ENCODE measurements at places on chromosomes 1 and 21. TPM values are rescaled to one million over a fixed set of nuclear protein-coding genes. Genes with fewer than 3 reads are reported as not detected.

- no peak for DNase-seq
Measured at GRCh38 chr1:224276771-224277487, 53.0 kb downstream of the NVL start.

GRCh38 chr1:33640114-33640660 lies 167.7 kb downstream of the ZSCAN20 start:
- DNase-seq = no peak

DNA sequence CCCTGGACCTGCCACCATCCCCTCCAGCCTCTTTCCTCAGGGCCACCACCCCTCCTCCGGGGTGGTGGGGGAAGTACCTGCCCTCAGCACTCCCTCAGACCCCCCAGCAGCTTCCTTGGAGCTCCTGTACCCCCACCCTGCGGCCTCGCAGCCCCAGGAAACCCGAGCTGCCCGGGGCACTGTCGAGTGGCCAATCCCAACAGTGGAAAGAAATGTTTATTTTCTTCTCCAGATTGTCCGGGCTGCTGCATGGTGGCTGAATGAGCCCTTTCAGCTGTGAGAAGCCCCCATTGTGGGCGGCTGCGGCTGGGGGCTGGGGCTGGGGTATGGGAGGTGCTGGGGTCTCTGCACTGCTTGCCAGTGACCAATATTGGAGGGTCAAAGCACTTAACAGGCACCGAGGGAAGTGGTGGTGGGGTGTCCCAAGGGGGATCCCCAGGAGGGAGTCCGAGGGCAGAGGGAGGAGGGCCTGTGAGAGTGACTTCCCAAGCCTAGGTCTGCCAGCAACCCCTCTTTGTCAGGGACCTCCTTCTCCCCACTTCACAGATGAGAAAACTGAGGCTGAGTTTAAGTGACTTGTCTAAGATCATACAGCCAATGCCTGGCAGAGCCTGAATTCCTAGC lies 25.2 kb downstream of the RUNX3 start:
- peak; percentile 62 for DNase-seq

DNA sequence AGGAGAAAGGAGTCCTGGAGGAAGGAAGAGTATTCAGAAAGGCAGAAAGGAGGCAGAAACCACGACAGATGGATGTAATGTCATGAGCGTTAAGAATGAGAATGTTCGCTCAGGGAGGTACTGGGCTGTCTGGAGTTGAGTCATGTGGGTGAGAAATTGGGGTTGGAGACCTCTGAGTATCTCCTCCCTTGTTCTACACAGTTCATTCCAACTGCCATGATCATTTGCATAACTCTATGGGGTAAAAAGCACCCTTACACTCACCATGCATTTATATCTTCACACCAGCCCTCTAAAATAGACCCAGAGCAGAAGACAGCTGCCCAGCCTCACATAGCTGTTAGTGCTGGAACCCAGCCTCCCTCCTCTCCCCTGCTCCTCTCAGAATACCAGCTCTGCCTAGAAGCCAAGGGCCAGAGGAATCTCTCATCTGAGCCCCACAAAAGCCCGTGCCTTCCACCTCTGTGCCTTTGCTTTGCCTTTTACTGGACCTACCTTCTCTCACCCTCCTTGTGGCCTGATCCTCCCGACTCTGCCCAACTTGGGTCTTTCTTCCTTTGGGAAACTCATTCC lies 85.2 kb downstream of the BEND5 start:
- no peak for DNase-seq

- no peak for DNase-seq
Measured at GRCh38 chr1:31924839-31925238, 13.3 kb downstream of the PTP4A2 start.

C1orf56 gene
- 2.8 TPM for total RNA-seq

GRCh38 chr1:174812656-174813055 lies 187.1 kb upstream of the CACYBP start:
- DNase-seq = no peak

STRIP1 gene
- total RNA-seq = 40.2 TPM

PBX1 gene
- 38.0 TPM for total RNA-seq

OR2G6 gene
- not detected for total RNA-seq

DNA sequence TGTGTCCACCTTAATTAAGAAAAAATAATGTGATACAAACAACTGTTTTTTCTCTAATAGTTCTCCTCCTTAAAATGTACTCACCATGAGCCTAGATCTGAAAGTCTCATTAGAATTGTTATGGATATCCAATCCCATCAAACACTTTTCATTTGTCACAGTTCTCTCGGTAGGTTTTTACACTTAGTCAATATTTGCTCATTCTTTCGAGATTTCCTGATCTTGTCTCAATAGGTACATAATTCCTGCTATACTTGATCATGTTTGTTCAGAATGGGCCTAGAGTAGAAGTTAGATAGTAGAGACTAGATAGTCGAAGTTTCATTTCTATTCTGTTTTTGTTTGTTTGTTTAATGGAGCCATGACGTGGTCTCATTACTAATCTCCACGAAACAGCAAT lies 2005.7 kb downstream of the NCAM2 start:
- no peak for DNase-seq

GRCh38 chr1:25428475-25429166 lies 2.1 kb upstream of the MACO1 start:
- DNase-seq = no peak

SDF4 gene
- total RNA-seq = 191 TPM

DNA sequence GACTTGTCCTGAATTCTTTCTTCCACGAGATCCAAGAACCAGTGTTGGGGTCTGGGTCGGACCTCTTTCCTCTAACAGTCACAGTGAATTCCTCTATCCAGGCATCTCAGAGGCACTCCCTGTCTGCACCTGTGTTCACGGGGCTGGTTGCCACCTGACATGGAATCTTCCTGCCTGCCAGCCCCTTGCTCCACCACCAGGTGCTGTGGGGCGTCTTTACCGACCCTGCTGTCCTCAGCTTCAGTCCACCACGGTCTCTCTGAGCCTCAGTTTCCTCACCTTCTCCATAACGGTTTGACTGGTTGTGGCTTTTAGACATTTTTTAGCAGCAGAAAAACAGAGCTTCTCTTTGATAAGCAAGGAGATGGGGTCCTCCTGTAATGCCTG lies 62.7 kb downstream of the SDC3 start:
- DNase-seq = no peak

- no peak for DNase-seq
Measured at GRCh38 chr1:164718821-164719220, 159.8 kb downstream of the PBX1 start.

GRCh38 chr1:3365523-3366125 lies 88.8 kb upstream of the ARHGEF16 start:
- no peak for DNase-seq

KCNN3 gene
- total RNA-seq = 1.8 TPM

DNA sequence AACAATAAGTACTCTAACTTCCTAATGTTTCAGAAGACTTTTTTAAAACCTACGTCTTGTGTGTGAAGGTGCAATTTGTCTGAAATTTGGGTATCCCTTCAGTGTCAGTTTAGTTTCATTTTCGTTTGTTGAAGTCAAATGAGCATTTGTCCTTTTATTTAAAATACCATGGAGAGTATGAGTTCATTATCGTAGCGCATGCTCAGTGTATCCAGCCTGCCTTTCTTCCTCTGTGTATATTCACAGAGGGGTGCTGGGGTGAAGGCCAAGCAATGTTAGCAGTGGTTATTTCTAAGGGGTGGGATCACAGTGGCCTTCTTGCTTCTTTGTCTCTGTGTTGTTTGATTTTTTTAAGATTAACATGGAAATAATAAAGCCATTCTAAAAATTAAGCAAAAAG lies 43.2 kb downstream of the CNN3 start:
- DNase-seq = no peak

GRCh38 chr21:43187715-43188114 lies 18.9 kb downstream of the CRYAA start:
- DNase-seq = no peak

GRCh38 chr1:68495968-68496679 lies 758 bp downstream of the DEPDC1 start:
- DNase-seq = no peak

- no peak for DNase-seq
Measured at GRCh38 chr21:28256420-28256831, 736.3 kb downstream of the LTN1 start.

KRTAP19-3 gene
- not detected for total RNA-seq

TIMM17A gene
- total RNA-seq = 69.6 TPM

TMEM52 gene
- 0.90 TPM for total RNA-seq

FMO3 gene
- total RNA-seq = 0.27 TPM

GRCh38 chr1:81693316-81693715 lies 107.4 kb upstream of the ADGRL2 start:
- no peak for DNase-seq

HEYL gene
- 11.8 TPM for total RNA-seq

DNA sequence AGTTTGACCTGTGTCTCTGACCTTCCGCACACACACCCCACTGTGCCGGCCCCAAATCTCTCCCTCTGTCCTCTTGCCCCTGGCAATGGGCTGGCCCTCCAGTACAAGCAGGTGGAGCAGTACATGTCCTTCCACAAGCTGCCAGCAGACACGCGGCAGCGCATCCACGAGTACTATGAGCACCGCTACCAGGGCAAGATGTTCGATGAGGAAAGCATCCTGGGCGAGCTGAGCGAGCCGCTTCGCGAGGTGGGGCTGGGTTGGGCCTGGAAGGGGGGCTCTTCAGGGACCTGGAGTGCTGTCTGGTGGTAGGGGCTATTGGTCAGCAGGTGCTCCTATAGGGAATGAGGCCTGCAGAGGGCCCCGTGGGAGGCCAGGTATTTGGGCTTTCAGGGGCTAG lies 7.8 kb downstream of the HCN3 start:
- no peak for DNase-seq

DNA sequence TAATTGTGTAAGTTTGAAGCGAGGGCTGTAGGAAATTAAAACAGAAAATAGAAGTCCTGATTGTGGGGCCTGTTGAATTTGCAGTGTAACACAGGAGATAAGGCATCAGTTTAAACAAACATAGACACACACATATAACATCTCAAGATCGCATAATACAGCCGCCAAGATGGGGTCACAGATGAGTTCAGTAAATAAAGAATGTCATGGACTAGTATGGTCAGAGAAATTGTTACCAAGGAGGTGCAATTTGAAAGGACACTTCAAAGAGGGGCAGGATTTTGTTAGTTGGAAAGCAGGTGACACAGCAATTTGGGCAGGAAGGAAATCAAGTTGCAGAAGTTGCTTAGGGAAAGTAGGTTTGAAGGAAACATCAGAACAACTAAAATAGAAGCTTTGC lies 450.0 kb downstream of the USP25 start:
- DNase-seq = no peak

TMEM79 gene
- total RNA-seq = 1.7 TPM

- no peak for DNase-seq
Measured at GRCh38 chr1:231872461-231872910, 245.9 kb downstream of the DISC1 start.

ANGPTL3 gene
- not detected for total RNA-seq

RABGAP1L gene
- 28.3 TPM for total RNA-seq

SIPA1L2 gene
- 8.9 TPM for total RNA-seq

SYTL1 gene
- 0.82 TPM for total RNA-seq

- DNase-seq = peak; percentile 68
Measured at GRCh38 chr1:22952694-22953056, 20.0 kb downstream of the LACTBL1 start.

LIPI gene
- not detected for total RNA-seq

UTS2 gene
- total RNA-seq = not detected

DNA sequence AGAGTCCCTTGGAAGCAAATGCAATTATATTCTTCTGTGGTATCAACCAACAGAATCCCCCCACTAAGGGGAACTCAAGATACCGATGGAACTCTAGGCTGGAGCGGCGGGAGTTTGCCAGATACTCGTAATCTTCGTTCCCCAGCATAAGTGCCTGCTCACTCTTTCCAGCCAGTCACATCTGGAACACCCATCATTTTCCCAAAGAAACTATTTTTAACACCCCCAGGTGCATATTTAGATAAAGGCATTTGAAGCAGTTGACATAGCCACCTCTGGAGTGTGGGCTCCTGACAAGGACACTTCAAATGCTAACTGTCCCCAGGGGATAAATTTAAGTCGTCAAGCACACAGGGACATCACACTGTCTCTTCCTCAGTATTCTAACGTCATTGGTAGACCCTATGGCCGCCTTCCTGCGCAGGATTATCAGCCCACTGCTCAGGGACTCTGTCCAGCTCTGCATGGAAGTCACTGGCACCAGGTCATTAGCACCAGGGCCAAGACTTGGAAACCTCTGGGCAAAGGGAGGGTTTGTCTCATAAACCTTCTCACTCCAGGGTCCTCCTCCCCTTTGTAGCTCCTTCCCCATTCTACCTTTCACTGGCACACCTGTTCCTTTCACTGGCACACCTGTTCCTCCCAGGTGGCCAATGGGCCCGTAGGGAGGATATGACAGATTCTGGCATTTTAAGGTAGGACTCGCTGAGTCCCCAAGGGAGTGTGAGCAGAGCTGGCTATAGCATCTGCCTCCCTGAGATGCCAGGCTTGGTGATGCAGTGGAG lies 48.8 kb downstream of the H3-3A start:
- no peak for DNase-seq

DNA sequence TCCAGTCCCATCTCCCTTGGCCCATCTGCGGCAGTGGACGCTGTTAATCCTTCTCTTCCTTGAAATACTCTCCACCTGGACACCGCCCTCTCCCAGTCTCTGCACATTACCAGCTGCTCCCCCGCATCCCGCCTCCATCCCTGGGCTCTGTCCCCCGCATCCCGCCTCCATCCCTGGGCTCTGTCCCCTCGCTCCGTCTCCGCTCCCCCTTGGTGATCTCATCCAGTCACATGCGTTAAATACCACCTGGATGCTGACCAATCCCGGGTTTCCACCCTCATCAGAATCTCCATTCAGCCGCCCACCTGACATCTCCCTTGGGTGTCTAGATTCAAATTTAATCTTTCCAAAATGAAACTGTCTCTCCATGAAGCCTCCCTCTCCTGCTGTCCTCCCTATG lies 106.1 kb downstream of the PRDM2 start:
- DNase-seq = no peak

KRTAP21-2 gene
- total RNA-seq = not detected

All from chondrocyte (in vitro differentiated cells).